ENCODE measurements at places on chromosomes 2 and 18.

- DNase-seq = no peak
Observed at GRCh38 chr18:77067291-77068061, 65.1 kb downstream of the MBP start.

- DNase-seq = no peak
Observed at GRCh38 chr2:136990316-136990715, 225.0 kb downstream of the THSD7B start.

- peak; percentile 4 for DNase-seq
Observed at GRCh38 chr2:158120102-158120501, 18.4 kb downstream of the UPP2 start.

DNA sequence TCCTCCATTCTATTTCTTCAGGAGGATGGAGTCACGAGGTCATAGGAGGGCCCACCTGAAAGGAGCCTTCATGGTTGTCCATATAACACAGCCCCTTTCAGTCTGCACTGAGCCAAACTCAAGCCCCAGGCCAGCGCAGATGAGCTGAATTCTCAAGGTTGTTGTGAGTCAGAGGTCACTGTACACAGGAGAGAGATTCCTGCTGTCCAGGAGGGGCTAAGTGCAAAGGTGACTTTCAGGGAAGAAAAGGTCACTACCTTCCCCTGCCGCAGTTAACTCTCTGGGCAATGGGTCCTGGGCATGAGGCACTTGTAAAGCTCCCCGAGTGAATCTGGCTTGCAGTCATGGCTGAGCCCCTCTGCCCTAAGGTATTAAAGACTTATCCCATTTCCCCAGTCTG, 150.7 kb downstream of the CTIF start:
- DNase-seq = no peak

GRCh38 chr2:142716463-142717242, 160.8 kb upstream of the KYNU start:
- DNase-seq = no peak

- no peak for DNase-seq
Observed at GRCh38 chr2:127419448-127420038, 1.3 kb downstream of the PROC start.

DNA sequence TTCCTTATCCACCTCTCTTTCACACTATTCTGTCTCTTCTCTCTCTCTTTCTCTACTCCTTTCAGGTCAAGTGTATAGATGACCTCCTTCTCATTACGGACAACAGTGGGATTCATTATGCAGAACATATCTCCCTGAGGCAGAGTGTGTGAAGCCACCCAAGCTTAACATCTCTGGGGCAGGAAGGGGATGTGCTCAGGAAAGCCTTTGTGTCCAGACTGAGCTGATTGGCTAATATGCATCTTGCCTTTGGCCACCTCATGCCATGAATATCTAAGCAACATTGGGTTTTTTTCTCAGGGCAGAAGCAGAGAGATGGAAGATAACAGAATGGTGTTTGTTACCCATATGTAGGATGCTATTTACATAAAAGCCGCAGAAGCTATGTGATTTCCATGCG, 211.4 kb upstream of the LRRTM1 start:
- DNase-seq = no peak

- no peak for DNase-seq
Observed at GRCh38 chr2:118979152-118979861, 37.3 kb downstream of the MARCO start.

- DNase-seq = no peak
Observed at GRCh38 chr2:48199070-48199469, 292.8 kb upstream of the FBXO11 start.

- no peak for DNase-seq
Observed at GRCh38 chr18:23710068-23710527, 20.8 kb downstream of the LAMA3 start.

GRCh38 chr2:229387866-229388265, 116.8 kb upstream of the PID1 start:
- no peak for DNase-seq

GRCh38 chr2:219998714-219999227, 371.3 kb downstream of the SLC4A3 start:
- no peak for DNase-seq

DNA sequence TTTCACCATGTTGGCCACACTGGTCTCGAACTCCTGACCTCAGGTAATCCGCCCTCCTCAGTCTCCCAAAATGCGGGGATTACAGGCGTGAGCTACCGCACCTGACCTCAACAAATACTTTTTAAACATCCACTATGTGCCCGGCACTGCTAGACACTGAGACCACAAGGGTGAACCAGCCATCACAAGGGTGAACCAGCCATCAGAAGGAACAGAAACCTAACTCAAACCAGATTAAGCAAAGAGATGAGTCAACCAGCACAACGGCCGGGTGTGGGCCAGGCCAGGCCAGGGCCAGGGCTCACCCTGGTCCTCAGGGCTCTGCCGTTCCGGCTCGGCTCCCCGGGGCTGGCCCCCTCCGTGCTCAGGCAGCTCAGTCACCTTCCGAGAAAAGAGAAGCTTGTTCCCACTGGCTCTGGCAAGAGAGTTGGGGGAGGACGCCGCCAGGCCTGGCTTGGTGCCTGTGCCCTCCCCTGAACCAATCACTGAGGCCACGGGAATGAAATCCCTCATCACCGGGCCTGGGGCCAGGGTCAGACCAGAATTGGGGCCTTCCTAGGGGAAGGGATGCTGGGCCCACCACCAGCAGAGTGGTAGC, 4.4 kb downstream of the TEX44 start:
- DNase-seq = no peak

DNA sequence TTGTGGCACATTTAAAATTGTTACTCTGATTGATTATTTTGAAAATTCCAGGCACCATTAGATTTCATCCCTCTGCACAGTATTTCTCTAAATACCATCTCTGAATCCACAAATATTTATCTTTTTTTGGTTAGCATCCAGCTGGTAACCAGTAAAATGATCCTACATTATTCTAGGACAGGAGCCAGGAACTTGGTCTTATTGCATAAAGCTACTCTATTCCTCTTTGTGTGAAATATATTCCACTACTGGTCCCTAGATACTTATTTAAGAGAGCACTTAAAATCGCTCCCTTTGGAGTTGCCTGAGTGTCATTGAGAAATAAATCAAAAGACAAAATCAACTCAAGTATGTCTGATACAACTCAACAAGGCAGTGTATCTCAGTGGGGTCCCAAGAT, 7.4 kb upstream of the MBOAT2 start:
- DNase-seq = no peak

GRCh38 chr2:42999856-43000241, 207.5 kb upstream of the HAAO start:
- DNase-seq = no peak

DNA sequence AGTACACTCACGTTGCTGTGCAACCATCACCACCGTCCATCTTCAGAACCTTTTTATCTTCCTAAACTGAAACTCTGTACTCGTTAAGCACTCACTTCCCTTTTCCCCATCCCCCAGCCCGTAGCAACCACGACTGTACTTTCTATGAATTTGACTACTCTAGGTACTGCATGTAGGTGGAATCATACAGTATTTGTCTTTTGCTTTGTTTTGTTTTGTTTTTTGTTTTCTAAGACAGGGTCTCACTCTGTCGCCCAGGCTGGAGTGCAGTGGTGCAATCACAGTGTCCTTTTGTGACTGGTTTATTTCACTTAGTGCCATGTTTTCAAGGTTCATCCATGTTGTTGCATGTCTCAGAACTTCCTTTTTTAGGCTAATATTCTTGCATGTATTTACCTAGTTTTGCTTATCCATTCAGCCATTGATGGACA, 7.0 kb upstream of the TYMS start:
- DNase-seq = peak; percentile 88

GRCh38 chr2:233261819-233262555, 10.5 kb downstream of the ATG16L1 start:
- DNase-seq = no peak

- peak; percentile 27 for DNase-seq
Observed at GRCh38 chr18:68660354-68661183, 54.3 kb downstream of the TMX3 start.

DNA sequence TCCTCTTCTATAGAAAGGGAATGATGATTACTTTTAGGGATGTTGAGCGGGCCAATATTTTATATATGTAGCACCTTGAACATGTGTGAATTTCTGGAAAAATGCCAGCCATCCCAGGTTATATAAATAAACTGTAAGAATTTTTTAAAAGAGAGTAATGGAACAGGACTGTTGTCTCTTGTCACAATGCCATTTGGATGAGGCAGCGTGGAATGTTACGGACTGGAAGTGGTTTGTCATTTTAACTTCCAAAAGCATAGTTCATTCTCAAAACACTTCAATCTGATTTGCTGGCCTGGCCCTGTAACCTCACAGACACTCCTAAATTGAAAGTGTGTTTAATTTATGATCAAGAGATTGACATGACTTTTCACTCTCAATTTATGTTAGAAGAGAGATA, 70.8 kb downstream of the TPGS2 start:
- DNase-seq = no peak

GRCh38 chr2:118880501-118880900, 33.1 kb upstream of the EN1 start:
- DNase-seq = no peak

DNA sequence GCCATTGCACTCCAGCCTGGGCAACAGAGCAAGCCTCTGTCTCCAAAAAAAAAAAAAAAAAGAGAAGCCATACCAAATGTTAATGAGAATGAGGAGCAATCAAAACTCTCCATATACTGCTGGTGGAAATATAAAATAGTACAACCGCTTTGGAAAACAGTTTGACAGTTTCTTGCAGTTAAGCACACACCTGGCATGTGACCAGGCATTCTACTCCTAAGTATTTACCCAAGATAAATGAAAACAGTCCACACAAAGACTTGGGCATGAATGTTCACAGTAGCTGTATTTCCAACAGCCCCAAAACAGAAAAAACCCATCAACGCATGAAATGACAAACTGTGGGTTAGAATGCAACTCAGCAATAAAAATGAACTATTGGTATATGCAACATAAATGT, 76.0 kb upstream of the ST8SIA5 start:
- DNase-seq = no peak

DNA sequence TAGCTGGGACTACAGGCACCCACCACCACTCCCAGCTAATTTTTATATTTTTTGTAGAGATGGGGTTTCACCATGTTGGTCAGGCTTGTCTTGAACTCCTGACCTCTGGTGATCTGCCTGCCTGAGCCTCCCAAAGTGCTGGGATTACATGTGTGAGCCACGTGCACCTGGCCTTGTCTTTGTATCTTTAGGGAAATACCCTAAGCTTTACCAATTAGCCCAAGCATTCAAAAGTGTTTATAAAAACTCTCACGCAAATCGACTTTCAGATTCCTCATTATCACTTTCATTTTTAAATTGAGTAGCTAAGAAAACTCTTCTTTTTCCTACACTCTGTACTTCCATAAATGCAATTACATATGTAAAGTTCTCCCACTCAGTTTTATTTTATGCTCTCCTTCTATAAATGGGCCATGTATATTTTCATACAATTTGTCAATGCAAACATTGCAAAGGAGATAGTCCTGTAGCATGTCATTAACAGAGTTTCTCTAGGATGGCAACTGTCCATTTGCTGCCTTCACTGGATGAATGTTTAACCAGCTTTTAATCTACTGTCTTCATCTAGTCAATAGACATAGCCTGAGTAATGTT, 326.2 kb upstream of the LRATD1 start:
- DNase-seq = no peak

- DNase-seq = no peak
Observed at GRCh38 chr2:127422559-127423477, 4.6 kb downstream of the PROC start.
